ENCODE measurements at places on chromosomes 13 and 19. TPM values are rescaled to one million over a fixed set of nuclear protein-coding genes. Genes with fewer than 3 reads are reported as not detected.

Gene ANKRD10
- total RNA-seq, result 53.3 TPM

Gene TEX101
- total RNA-seq, result not detected

Gene ZNF333
- 21.4 TPM for total RNA-seq

Gene ODAD3
- 0.28 TPM for total RNA-seq

Gene OR4F17
- not detected for total RNA-seq

Gene SKA3
- total RNA-seq, result 12.3 TPM

Gene MAMSTR
- 0.28 TPM for total RNA-seq

Gene PSG7
- under 0.01 TPM for total RNA-seq

Gene CBARP
- total RNA-seq, result 1.7 TPM

Gene ZNF439
- total RNA-seq, result 14.1 TPM

Gene POU4F1
- total RNA-seq, result under 0.01 TPM

Gene CLDN10
- total RNA-seq, result 0.28 TPM

Gene CARM1
- 13.0 TPM for total RNA-seq

Gene EFNA2
- not detected for total RNA-seq

Gene OVOL3
- total RNA-seq, result not detected

Gene MPHOSPH8
- 18.2 TPM for total RNA-seq

Gene SMAD9
- 4.8 TPM for total RNA-seq

Gene UBE2L5
- under 0.01 TPM for total RNA-seq

Gene LGALS4
- not detected for total RNA-seq

Gene CD37
- total RNA-seq, result not detected

Gene GET3
- total RNA-seq, result 154 TPM

Gene IZUMO2
- not detected for total RNA-seq

Gene C19orf85
- not detected for total RNA-seq

Gene KBTBD6
- 9.0 TPM for total RNA-seq

Gene EBI3
- total RNA-seq, result 0.28 TPM

Gene AP3D1
- 89.4 TPM for total RNA-seq

Gene SERTM1
- total RNA-seq, result not detected

Gene ZNF547
- 5.9 TPM for total RNA-seq

Gene MZT1
- 13.5 TPM for total RNA-seq

Gene MEIOSIN
- not detected for total RNA-seq

Gene ZNF428
- 35.0 TPM for total RNA-seq

Gene DBP
- 1.3 TPM for total RNA-seq

Gene ZNF429
- total RNA-seq, result 6.8 TPM

Gene S1PR5
- total RNA-seq, result 4.6 TPM

Gene ERICH4
- not detected for total RNA-seq

Gene SLC8A2
- total RNA-seq, result not detected

Gene CAMSAP3
- total RNA-seq, result not detected

Gene CEACAM7
- not detected for total RNA-seq

Gene IFI30
- 74.4 TPM for total RNA-seq

Gene ZC3H4
- 23.0 TPM for total RNA-seq

Gene RAB20
- 36.6 TPM for total RNA-seq

Gene TEX29
- total RNA-seq, result not detected
